ENCODE measurements at places on chromosomes 11 and 22.

DNA sequence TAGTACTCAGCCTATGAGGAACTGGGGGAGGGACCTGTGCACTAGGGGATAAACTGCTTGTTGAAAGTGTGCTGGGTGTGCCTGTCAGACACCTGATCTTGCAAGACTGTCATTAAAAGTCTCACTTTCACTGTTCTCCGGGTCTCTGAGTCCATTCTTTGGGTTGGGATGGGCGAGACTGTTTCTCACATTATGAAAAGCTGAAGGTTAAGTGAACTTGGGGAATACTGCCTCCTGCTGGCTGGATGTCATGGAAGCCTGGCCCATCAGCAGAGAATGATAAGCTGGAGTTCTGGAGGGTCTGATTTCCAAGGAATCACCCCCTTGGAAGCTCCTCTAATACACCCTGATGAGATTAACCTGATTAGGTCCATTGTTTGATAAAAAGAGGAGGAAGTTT lies 9.0 kb upstream of the VPREB1 start:
- DNase-seq: no peak

GRCh38 chr11:282630-283360 lies 4.6 kb downstream of the NLRP6 start:
- DNase-seq: no peak

DNA sequence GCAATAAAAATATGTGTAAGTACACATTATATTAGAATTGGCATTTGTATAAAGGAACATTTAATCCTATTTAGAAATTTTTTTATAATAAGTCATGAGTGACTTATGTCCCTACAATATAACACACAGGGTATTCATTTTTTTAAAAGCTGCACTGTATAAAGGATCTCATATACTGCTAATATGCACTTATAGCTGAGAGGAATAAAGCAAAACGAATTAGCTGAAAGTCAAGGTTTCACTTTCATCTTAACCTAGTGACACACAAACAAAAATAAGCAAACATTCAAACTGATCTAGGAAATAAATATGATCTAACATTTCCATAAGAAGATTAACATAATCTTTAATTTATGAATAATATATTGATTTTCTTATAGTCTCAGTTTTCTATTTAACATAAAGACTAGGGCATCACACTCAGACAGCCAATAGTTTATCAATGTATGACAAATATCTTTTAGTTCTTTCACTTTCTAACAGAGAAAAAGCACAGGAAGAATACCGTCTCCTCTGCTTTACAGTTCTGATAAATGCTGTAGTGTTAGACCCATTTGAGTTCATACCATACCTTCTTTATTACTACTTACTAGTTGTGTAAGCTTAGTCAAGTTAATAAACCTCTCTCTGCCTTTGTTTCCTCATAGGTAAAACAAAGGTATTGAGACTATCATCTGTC lies 42.9 kb downstream of the DCDC1 start:
- no peak for DNase-seq

GRCh38 chr22:32018056-32018455 lies 25.0 kb upstream of the SLC5A1 start:
- no peak for DNase-seq

DNA sequence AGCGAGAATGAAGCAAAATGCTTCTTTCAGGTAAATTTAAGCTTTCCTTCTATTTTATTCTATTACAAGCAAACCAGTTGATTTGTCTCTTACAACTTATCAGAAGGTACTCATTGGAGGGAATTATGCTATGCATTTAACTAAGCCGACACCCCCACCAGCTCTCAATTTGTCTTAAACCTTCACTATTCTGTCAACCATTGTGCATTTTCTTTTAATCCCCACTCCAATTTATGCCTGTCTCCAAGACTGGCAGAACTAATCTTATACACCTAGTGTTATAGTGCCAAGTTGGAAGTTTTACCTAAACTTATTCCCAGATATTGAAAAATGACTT lies 12.5 kb downstream of the TAF1D start:
- no peak for DNase-seq
